ENCODE measurements at places on chromosomes 16 and 17.

GRCh38 chr17:29760279-29761039 lies 137.7 kb upstream of the CORO6 start:
- peak; percentile 59 for DNase-seq

DNA sequence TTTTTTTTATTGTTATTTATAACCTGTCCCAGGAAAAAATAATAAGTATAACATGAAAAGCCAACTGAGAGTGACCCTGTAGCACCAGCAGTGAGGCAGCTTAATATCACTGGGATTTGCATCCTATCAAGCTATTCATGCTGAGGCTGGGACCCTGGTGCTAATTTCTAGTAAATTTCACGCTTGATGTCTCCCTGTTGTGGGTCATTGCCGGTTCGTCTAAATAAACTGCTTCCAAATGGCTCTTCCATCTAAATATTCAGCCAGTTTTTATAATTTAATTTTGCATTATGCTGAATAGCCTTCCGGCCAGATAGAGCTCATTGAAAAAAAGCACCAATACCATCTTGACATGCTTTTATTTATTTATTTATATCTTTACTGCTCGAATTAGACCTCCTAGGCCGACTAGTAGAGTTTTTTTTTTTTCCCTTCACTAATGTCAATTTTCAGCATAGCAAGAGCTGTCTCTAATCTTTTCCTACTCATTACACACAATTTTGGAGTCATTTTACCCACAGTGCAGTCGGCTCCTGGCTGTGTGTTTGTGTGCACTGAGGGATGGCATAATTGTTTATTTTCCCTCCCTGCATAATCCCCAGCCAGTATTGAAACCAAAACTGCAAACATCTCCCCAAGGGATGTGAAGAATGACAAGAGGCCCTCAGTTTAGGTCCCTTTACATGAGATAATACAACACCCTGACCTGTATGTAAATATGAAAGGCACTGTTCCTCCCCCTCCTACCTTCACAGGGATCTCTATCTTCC lies 168.8 kb downstream of the AATF start:
- DNase-seq, result peak; percentile 55

DNA sequence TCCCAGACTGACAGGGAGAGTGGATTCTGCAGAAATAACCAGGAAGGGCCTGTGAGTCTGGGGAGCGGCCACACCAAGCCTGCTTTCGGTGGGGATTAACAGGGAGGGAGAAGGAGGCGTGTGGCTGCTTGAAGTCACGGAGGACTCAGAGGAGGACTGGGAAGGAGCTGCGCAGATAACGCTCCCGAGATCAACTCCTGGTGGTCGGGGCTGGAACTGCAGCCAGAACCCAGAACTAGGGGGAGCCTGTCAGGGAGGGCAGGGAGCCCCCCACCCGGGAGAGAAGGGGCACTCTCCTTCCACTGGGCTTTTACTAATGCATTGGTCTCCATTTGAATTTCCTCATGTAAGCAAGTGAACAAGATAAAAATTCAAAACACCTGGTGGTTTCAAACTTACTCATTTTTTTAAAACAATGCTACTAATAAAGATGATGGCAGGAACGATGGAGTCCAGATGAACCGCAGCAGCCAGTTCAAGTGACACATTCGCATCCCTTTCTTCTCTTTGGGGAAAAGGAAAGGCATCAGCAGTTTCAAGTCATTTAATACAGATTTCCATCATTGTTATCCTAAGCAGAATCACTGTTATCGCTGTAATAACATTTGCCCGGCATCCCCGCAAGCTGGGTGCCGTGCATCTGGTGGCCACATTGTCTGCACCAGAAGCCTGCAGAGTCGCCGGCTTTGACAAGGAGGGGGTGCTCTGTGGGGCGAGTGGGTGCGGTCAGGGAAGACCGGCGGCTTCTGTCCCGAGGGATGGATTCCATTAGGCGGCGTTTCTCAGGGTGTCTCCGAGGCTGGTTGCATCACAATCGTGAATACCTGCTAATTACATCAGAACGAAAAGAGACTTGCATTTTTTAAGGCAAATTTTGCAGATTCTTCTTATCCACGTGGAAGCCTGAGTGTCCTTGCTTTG lies 183.0 kb downstream of the FOXL1 start:
- DNase-seq, result peak; percentile 68

DNA sequence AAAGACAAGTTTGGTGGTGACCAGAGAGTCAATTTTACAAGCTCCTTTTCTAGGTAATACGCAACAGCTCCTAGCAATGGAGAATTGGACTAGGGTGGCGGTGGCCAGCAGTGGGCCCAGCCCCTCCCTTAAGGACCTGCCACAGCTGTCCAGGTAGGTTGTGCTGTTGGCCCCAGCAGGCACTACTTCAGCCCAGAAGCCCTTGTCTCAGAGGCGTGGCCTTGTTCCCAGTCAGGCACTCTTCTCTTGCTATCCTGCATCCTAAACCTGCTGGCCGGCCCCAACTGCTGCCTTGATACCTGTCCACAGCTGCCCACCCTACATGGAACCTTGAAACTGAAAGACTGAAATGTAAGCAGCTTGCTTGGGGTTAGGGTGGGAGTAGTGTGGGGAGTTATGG lies 989 bp upstream of the GALK1 start:
- DNase-seq, result no peak

DNA sequence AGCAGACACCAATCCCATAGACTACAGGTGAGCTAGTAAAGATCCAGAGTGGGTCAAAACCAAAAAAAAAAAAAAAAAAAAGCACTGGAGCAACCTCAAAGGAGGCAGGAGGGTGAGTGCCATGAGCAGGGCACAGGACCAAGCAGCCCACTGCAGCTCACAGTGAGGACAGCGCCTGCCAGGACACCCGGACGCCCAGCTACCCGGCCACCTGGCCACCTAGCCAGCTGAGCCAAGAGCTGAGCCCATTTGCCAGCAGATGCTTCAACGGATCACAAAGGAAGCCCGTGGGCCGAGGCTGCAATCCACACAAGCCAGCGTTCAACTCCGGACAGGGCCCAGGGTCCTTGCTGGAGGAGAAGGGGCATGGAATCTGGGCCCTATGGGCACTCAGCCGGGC lies 15.1 kb downstream of the AXIN1 start:
- DNase-seq, result no peak

- peak; percentile 60 for DNase-seq
These were observed 46.5 kb downstream of the STX8 start for GRCh38 chr17:9529033-9529700.

DNA sequence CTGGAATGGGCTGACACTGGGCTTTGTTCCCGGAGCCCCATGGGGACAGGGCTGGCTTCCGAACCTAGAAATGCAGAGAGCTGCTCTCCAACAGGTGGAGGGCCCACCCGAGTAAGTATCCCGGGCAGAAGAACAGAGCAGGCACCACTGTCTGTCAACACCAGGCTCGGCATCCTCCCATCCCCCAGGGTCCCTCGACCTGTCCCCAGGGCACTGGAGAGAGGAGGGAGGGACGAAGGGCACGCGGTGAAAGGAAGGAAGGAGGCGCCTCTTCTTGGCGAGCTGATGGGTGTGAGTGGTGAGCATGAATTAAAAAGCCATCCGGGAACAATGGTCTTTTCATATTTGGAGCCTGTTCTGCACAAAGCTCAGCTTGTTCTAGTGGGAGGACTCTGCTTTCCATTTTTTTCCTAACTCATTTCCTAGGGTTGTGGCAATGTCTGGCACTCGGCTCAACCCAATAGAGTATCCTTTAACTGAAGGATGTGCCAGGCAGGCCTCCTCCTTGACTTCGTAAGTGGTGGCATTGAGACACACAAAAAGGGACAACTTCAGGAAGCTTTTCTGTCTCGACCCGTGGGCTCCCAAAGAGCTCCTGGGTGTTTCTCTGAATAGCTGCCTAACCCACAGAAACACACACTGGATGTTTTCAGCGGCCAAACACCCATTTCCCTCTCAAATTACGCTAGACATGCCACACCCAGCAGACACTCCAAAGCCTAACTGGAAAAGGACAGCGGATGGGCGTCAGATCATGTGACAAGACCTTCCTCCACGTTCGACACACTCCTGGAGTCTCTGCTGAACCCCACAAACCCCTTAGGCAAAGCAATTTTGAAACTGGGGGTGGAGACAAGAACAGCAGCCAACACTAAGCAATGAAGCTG lies 47.7 kb downstream of the ZFHX3 start:
- peak; percentile 29 for DNase-seq

- no peak for DNase-seq
These were observed 37.2 kb downstream of the LYRM1 start for GRCh38 chr16:20937736-20938135.

- no peak for DNase-seq
These were observed 515 bp upstream of the GOSR2 start for GRCh38 chr17:46922487-46922803.

- no peak for DNase-seq
These were observed 13.2 kb upstream of the RBFOX3 start for GRCh38 chr17:79623786-79624717.

- DNase-seq, result no peak
These were observed 50.6 kb downstream of the PGS1 start for GRCh38 chr17:78428836-78429617.

DNA sequence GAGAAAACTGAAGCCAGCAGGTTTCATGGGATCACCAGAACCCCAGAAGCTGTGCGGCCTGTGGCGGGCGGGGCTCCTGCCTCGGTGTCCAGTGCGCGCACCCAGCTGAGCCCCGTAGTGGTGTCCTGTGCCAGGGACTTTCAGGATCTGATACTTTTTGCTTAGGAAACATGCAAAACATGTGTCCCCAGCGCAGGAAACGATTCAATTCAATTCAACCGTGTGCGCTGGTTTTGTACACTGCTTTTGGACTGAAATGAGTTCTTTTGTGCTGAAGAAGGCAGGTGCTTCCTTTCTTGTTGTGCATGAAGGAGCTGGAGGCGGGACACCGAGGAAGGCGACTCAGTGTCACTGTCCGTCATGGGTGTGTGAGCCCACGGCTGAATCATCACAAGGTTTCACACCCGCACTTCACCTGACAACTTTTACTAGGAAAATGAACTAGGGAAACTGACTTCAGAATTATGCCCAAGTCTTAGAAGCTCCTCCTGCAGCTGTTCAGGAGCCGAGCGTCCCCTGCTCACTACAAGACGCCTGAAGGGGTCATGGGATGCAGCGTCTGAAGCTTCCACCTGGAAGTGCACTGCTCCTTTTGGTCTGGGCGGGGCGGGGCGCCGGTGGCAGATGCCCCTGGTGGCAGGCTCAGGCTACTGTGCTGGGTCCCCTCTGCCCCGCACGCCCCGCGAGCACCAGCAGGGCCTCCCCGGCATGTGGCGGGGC lies 31.4 kb upstream of the ZNF750 start:
- DNase-seq, result no peak

DNA sequence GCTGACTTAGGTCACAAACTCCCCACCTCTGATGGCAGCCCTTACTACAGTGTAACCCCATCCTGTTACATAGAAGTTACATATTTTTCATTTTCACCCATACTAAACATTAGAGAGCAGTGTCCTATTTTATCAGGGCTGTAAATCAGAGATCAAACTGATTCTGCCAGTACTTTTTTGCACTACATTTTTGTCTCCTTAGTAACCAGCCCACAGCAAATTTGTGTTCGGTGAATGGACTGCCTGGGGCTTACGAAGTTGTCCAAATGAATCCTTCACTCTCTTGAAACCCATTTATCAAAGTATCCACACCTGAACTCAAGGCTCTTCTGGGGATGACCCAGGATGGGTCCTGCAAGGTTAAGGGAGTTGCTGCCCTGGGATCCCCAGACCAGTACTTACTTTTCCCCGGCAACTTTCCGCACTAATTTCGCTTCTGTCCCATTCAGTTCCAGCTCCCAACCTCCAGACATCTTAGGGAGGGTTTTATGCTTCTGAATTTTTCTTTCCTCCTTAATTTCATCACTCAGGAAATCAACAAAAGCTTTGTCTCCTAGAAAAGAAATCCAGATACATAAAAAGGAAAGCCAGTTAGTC lies 1.1 kb downstream of the C1QBP start:
- DNase-seq, result peak; percentile 66

- no peak for DNase-seq
These were observed 65.5 kb upstream of the DOC2B start for GRCh38 chr17:246851-247421.

DNA sequence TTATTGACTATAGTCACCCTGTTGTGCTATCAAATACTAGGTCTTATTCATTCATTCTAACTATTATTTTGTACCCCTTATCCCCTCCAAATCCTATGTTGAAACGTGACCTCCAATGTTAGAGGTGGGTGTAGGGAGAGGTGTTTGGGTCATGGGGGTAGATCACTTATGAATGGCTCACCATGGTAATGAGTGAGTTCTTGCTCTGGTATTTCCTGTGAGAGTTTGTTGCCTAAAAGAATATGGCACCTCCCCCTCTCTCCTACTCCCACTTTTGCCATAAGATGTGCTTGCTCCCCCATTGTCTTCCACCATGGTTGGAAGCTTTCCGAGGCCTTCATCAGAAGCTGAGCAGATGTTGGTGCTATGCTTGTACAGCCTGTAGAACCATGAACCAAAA lies 59.3 kb upstream of the BRD7 start:
- DNase-seq, result no peak

- DNase-seq, result peak; percentile 24
These were observed 18.8 kb downstream of the USP22 start for GRCh38 chr17:21024024-21024423.

DNA sequence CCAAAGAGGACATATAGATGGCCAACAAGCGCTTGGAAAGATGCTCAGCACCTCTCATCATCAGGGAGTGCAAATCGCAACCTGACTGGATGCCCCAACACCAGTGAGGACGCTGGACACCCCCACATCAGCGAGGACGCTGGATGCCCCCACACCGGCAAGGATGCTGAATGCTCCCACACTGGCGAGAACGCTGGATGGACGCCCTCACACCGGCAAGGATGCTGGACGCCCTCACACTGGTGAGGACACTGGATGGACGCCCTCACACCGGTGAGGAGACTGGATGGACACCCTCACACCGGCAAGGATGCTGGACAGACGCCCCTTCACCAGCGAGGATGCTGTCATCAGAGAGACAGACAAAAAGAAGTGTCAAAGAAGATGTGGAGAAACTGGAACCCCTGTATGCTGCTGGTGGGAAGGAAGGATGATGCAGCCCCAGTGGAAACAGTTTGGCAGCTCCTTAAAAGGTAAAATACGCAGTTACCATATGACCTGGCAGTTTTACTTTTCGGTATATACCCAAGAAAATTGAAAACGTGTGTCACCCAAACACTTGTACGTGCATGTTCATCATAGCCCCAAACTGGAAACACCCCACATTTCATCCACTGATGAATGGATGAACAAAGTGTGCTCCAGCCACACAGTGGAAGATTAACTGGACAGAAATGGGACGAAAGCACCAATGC lies 10.1 kb upstream of the JPH3 start:
- DNase-seq, result no peak

DNA sequence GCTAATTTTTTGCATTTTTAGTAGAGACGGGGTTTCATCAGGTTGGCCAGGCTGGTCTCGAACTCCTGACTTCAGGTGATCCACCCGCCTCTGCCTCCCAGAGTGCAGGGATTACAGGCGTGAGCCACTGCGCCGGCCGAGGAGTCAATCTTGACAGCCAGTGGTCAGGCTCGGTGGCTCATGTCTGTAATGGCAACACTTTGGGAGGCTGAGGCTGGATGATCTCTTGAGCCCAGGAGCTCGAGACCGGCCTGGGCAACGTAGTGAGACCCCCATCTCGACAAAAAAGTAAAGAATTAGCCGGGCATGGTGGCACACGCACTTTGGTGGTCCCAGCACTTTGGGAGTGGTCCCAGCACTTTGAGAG lies 608 bp upstream of the PGS1 start:
- DNase-seq, result no peak

All from iris pigment epithelial cell (primary cell).